ENCODE measurements at places on chromosomes 6 and 20.

DNA sequence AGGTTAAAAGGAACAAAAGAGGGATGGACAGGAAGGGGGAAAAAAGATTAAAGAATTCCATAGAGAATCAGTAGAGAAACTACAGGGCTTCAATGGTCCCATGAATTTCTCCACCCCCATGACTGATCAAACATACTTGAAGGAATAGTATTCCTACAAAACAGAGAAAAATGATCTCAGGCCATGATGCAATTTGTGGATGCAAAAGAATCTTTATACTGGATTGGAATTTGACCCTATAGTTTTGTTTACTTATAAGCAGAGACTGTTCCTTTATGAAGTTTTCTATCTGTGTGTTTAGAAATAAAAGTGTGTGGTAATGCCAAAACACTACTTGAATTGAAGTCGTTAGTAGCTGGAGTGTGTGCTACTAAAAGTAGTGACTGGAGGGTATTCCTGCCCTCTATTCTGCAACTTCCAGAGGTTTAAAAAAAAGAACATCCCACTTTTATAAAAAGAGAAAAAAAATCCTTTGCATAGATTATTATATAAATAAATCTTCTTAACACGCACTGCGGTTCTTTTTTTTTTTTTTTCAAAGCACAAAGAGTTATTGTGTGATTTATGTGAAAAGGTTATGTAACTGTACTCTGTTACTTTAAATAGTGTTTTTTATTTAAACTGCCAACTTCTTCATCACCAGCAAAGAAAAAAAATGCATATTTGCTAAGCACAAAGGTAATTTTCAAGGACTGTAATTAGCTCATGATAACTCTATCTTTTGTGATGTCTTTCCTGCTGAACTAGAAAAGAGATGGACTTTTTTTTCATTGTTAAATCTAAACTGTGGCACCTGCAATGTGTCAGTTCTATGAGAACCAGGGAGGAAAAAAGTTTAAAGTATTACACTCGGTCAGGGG lies 214.5 kb upstream of the CITED2 start:
- DNase-seq: peak; percentile 14

DNA sequence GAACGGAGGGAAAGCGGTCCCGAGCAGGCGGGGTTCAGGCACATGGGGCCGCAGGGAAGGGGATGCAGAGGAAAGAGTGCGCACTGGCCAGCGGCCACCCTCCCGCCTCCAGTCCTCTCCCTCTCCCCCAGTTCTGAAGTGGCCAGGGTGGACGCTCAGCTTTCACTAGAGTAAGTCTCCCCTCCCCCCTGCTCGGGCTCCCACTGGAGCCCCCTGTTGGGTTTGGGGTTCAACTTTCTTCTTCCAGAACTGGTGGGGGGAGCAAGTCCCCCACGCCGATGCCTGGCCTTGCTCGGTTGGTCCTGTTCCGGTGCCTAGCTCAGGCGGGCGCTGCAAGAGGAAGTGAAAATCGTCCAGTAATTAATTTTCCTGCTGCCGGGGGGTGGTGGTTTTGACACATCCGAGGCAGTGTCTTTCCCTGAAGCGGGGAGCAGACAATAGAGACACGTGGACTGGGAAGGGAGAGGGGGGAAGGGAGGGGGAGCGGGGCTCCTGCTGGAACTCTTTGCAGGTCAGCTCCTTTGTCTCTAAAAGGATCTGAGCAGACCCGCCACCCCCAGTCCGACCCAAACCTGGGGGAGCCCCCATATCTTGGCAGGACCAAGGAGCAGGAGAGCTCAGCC lies 824 bp upstream of the SCRT2 start:
- peak; percentile 73 for DNase-seq

DNA sequence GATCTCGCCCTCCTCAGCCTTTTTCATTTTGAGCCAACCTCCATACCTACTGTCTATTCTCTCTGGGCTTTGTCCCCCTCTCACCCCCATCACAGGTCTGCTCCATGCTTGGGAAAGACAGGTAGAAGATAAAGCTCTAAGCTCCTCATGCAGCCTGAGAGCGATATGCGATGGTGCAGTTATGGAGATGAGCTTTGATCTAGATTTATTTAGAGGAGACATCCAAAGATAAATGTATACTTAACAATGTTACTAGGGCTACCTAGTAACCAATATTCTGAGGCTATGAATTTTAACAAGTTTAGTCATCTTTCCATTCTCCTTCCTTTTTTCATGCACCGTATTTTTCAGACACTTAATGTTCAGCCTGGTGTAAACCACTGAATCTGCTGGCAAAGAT lies 95.3 kb downstream of the TRDN start:
- no peak for DNase-seq

DNA sequence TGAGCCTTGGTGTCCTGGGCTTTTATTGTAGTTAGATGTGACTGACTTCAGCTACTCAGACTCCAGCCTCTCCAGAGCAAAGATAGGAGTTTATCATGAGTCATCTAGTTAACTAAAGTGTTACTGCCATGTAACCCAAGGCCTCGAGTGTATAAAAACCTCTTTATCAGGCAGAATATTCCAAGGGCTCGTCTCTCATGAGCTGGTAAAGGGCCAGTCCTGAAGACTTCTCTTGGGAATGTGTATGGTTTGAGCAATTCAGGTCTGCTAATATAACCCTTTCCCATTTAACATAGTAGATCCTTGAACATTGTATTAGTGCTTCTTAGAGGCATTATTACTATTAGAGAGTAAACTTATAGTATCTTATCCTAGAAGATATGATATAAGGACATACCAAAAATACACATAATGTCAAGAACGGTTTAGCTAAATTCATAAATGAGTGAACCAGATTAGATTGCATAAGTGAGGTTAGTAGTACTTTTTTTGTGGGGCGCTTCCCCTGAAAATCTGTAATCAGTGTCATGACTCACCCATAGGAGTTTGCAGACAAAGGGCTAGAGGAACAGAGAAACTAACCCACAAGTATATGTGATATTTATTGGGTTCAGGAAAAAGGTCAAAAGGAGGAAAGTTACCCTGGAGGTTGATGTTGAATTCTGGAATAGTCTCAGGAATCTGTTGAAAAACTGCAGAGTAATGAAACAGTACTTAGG lies 16.0 kb downstream of the DSE start:
- DNase-seq: no peak

GRCh38 chr20:63942250-63942951 lies 13.8 kb downstream of the UCKL1 start:
- peak; percentile 18 for DNase-seq

DNA sequence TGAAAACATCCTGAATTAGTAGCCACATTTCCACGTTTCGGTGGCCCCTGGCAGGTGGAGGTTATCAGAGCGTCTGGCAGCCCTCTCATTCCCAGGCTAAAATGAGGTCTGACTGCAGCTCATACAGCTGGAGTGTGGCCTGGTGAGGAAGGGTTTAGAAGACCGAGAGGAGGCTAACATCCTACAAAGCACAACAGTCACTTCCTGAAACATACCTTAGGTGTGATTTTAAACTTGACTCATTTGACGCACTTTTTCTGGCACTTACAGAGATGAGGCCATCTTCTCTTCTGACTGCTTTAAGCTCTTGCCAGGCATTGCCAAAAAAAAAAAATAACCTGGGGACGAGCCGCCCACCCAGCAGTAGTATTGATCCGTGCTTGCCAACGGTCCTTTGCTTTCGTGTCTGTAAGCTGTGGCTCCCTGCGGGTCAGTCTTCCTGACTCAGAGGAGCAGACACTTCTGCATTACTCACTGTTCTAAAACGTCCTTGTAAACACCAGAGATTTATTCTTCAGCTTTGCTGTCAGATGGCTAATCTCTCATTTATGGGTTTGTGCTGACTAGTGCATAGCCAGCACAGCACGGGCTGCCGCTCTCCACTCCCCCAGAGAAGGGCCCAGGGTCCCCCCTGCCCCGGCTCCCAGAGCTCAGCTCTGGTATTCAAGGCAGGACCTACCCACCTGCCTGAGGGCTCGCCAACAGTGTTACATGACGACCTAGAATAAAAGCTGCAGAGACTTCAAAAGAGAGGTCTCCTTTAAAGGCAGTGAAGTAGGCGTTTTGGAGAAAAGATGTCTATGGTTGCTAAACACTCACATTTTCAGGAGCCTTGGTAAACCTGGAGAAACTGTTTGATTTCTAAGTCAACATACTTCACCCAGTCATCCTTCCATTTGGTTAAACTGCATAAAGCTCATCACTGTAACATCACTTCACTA lies 78.5 kb upstream of the FRMD1 start:
- DNase-seq: peak; percentile 22

DNA sequence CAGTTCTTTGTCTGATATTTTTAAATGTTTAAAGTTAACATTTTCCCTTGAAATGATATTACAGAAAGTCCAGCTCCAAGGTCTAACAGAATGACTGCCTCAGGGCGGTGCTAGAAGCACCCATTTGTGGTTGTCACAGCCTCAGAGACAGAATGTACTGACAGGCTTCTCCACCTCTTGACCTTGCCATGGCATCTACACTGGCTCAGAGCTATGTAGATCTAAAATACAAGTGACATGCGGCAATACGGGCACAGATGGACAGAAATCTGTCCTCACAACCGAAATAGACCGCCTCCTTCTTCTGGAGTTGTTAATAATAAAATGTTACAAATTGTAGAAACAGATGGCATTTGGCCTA lies 167.2 kb upstream of the THEMIS start:
- DNase-seq: peak; percentile 12

DNA sequence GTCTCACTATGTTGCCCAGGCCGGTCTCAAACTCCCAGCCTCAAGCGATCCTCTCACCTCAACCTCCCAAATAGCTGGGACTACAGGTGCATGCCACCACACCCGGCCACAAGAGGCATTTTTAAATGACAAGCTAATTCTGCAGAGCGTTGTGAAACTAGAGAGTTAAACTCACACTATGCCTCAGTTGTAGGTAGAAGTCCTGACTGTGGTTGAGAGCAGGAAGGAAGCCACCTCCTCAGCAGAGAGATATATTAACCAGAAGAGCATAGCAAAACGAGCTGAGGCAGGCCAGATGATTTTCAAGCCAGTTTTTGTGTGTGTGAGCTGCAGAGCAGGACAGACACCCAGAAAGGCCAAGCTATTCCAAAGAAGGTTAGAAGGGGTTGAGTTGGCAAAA lies 150.3 kb downstream of the MBOAT1 start:
- DNase-seq: no peak

DNA sequence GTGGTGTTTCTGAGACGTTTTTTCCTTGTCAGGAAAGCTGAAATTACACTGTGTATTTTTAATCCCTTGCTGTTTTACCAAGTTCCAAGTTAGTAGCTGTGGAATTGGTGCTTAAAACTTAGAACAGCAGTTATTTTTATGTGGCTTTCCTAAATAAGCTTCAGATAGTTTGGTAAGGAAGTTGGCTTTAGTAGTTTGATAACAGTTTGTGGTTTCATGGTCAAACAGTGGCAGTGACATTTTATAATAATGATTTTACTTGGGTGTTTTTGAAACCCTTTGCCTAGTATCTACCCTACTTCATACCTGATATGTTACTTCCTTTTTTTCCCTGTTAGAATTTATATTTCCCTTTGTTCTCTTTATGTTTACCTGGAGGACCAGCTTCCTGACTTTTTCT lies 164.9 kb downstream of the JARID2 start:
- DNase-seq: no peak

DNA sequence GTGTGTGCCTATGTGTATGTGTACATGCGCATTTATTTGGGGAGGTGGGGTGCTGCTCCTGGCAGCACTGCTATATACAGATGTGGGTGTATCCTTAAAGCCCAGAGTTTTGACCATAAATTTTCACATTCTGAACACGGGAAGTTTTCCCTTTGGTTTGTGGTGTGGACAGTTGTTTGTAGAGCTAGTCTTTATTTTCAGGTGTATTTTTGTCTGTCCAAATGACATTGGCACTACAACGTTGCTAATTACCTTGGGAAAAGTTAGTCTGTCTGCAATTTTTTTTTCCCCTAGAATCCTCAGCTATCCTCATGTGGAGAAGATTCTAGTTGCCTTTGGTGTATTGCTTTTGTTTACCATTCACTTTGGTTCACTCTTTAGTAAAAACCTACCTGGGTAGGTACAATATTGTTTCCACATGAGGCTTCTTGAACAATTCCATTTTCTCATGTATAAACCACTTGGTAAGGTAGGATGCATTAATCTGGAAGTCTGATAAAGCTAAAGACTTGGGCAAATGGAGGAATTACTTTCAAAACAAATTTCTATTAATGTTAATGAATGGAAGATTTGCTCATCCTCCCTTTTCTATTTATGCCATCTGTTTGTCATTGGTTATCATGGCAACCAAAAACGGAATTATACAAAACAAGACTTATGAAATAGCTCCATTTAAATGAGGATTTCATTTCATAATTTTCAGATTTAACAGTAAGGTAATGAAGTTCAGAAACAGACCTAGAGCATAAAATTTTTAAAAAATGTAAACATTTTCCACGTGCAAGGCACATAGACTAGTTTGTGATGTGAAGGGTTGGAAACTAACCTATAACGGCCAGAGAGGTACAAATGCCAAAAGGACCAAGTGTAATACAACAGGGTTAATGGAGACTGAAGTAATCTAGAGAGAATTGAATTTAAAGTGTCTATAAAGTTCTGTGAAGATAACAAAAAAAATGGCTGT lies 3.9 kb downstream of the CCN2 start:
- no peak for DNase-seq

GRCh38 chr6:21496196-21496595 lies 97.4 kb upstream of the SOX4 start:
- DNase-seq: no peak

DNA sequence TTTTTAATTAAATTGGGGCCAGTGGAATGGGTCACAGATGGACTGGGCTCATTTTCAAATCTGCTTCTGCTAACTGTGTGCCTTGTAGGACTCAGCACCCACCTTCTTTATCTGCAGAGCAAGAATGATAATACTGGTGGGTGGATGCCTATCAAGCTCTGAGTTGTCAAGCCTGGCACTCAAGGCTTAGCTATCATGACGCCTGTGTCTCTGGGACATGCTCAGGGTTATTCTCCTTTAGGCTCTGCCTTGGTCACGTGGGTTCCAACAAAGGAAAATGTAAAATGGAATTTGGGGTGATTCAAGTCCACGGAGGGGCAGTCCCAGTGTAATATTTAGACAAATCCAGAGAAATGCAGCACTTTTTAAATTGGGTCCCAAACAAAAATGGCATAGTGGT lies 202.3 kb downstream of the TSHZ2 start:
- no peak for DNase-seq

GRCh38 chr20:5342021-5342420 lies 25.3 kb upstream of the PROKR2 start:
- DNase-seq: no peak

GRCh38 chr6:21935561-21936028 lies 342.0 kb downstream of the SOX4 start:
- no peak for DNase-seq

DNA sequence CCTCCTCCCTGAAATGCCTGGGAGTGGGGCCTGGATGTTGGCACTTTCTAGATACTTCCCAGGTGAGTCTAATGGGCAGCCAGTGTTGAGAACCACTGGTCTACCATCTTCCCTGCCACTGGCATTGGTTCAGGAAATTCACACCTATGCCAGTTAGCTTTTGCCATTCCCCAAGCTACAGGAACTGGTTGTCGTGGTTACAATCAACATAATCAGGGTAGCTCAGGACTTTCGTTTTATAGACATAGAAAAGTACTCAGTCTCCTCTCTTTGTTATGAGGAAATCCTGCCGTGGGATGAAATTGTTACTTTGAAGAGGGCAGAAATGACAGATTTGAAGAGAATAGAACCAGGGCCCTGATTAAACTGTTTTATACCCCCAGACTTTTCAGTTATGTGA lies 127.9 kb upstream of the FOXO3 start:
- no peak for DNase-seq

- DNase-seq: no peak
Measured at GRCh38 chr6:85484948-85485347, 35.1 kb downstream of the NT5E start.

All from NCI-H1417 (cell line).